Testis (tissue), 5 donors: ENCODE measurements at places on chromosomes 2 and 18. TPM values are rescaled to one million over a fixed set of nuclear protein-coding genes. Genes with fewer than 3 reads are reported as not detected.
A peak's percentile ranks its signal among the peaks of the same experiment; 100 is the strongest.

- H3K27ac ChIP-seq, result no peak overlapping the region
- H3K27me3 ChIP-seq, result no peaks in the 10 kb centered on the region
- no peak overlapping the region for H3K4me3 ChIP-seq
- DNase-seq, result no peak
These were observed 58.8 kb downstream of the APOB start for GRCh38 chr2:20985062-20985461.

Gene CCDC102B
- total RNA-seq, result 13.3 TPM

- no peaks in the 10 kb centered on the region for H3K27me3 ChIP-seq
- H3K4me1 ChIP-seq, result peaks cover 4% of the 10 kb centered on the region
- H3K4me3 ChIP-seq, result no peak overlapping the region
- no peaks in the 10 kb centered on the region for H3K36me3 ChIP-seq
- no peak overlapping the region for H3K27ac ChIP-seq
These were observed 98.4 kb downstream of the COLEC12 start for GRCh38 chr18:402129-402528.

DNA sequence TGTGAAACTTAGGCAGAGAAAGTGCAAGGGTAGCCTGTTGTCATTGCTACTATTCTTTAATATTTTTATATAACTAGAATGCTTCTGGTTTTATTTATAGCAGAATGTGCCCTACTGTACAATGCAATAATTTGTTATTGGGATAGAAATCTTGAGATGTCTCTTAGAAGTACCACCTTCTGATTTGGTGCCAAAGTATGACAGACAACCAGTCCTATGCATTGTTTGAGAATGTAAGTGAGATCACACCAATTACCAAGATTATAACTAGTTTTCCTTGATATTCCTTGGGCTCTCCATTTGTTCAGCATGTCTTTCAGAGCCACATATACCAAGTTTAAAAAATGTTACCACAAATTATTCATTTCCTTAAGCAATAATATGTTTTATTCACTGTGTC, 399.7 kb downstream of the CPS1 start:
- DNase-seq, result no peak
- no peak overlapping the region for H3K4me3 ChIP-seq
- no peaks in the 10 kb centered on the region for H3K27me3 ChIP-seq
- H3K27ac ChIP-seq, result no peak overlapping the region
- H3K36me3 ChIP-seq, result no peaks in the 10 kb centered on the region

DNA sequence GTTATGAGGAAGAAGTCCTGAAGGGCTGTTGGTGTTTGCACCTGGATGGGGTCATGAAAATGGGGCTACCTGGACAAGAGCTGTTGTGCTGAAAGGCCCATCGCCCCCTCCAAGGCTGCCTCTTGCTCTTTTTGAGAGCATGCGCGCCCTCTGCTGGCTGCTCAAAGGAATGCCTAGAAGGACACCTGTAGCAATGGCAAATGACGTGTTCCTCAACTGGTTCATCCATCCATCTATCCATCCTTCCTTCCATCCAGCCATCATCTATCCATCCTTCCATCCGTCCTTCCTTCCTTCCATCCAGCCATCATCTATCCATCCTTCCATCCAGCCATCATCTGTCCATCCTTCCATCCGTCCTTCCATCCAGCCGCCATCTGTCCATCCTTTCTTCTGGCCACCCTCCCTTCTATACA, 17.2 kb upstream of the RPL31 start:
- DNase-seq, result peak; percentile 89
- H3K27ac ChIP-seq, result no peak overlapping the region
- H3K4me1 ChIP-seq, result peaks cover 6% of the 10 kb centered on the region
- H3K36me3 ChIP-seq, result no peaks in the 10 kb centered on the region
- no peaks in the 10 kb centered on the region for H3K27me3 ChIP-seq
- H3K4me3 ChIP-seq, result no peak overlapping the region

Gene TEKT4
- total RNA-seq, result 11.5 TPM

Gene ALKAL2
- 46.9 TPM for total RNA-seq

Gene ANKRD29
- total RNA-seq, result 17.5 TPM

DNA sequence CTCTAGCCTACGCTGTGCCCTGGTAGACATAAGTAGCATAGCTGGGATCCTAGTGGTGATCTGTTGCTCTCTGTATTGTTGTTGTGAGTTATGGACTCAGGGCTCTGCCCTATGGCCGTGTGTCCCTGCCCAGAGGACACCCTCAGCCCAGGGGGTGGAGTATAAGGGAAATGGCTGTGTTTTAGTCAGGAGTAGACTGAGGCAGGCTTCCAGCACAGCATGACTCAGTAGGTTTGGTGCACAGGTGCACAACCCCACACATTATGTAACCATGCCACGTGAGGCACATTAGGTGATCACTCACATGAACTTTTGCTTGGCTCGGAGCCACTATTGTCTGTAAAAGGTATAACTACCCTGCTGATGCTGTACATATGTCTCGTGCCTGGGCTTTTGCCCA, 59.9 kb upstream of the PEX13 start:
- H3K27me3 ChIP-seq, result no peaks in the 10 kb centered on the region
- no peak for DNase-seq

- H3K4me1 ChIP-seq, result no peaks in the 10 kb centered on the region
- no peak overlapping the region for H3K4me3 ChIP-seq
- DNase-seq, result no peak
- H3K27ac ChIP-seq, result no peak overlapping the region
These were observed 41.3 kb downstream of the ESCO1 start for GRCh38 chr18:21559195-21559594.

DNA sequence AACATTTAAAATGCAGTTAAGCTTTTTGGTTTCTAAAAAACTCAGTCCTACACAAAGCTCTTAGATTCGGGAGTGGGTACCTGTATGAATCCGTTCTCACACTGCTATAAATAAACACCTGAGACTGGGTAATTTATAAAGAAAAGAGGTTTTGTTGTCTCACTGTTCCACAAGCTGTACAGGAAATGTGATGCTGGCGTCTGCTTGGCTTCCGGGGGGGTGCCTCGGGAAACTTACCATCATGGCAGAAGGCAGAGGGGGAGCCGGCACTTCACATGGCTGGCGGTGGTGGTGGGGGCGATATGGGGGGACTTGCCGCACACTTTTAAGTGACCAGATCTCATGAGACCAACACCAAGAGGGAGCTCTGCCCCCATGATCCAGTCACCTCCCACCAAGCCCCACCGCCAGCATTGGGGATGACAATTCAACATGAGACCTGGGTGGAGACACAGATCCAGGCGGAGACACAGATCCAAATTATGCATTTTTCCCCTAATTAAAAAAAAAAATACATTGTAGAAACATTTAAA, 222.5 kb downstream of the GBX2 start:
- no peaks in the 10 kb centered on the region for H3K4me1 ChIP-seq
- no peak overlapping the region for H3K4me3 ChIP-seq
- no peak for DNase-seq
- H3K36me3 ChIP-seq, result no peaks in the 10 kb centered on the region
- H3K27ac ChIP-seq, result no peak overlapping the region

GRCh38 chr2:141923657-141924056, 207.2 kb downstream of the LRP1B start:
- H3K4me3 ChIP-seq, result no peak overlapping the region
- no peaks in the 10 kb centered on the region for H3K27me3 ChIP-seq
- no peak overlapping the region for H3K27ac ChIP-seq
- H3K36me3 ChIP-seq, result no peaks in the 10 kb centered on the region
- DNase-seq, result no peak
- no peaks in the 10 kb centered on the region for H3K4me1 ChIP-seq

Gene SLC8A1
- total RNA-seq, result 1.4 TPM

GRCh38 chr2:100482741-100483140, 12.5 kb downstream of the NMS start:
- no peak overlapping the region for H3K4me3 ChIP-seq
- DNase-seq, result no peak
- no peaks in the 10 kb centered on the region for H3K36me3 ChIP-seq
- no peaks in the 10 kb centered on the region for H3K4me1 ChIP-seq
- no peaks in the 10 kb centered on the region for H3K27me3 ChIP-seq

DNA sequence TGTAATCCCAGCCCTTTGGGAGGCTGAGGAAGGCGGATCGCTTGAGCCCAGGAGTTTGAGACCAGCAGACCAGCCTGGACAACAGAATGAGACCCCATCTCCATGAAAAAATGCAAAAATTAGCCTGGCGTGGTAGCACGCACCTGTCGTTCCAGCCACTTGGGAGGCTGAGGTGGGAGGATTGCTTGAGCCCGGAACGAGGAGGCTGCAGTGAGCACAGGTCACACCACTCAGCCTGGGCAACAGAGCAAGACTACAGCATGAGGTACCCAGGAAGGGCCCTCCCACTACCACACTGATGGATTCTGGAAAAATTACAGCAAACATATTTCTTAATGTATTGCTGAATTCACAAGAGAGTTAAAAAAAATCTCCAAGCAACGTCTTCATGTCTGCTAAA, 56.3 kb upstream of the HPCAL1 start:
- no peaks in the 10 kb centered on the region for H3K36me3 ChIP-seq
- H3K27ac ChIP-seq, result no peak overlapping the region
- no peak for DNase-seq
- H3K27me3 ChIP-seq, result no peaks in the 10 kb centered on the region
- H3K4me3 ChIP-seq, result no peak overlapping the region
- no peaks in the 10 kb centered on the region for H3K4me1 ChIP-seq

- H3K27me3 ChIP-seq, result no peaks in the 10 kb centered on the region
- no peak overlapping the region for H3K4me3 ChIP-seq
These were observed 122.8 kb downstream of the TMEM200C start for GRCh38 chr18:5772306-5773105.

Gene ACADL
- total RNA-seq, result 18.1 TPM

GRCh38 chr2:120437604-120438000, 91.7 kb downstream of the INHBB start:
- H3K27me3 ChIP-seq, result no peaks in the 10 kb centered on the region
- no peaks in the 10 kb centered on the region for H3K36me3 ChIP-seq
- no peak overlapping the region for H3K4me3 ChIP-seq
- no peak for DNase-seq
- no peak overlapping the region for H3K27ac ChIP-seq

DNA sequence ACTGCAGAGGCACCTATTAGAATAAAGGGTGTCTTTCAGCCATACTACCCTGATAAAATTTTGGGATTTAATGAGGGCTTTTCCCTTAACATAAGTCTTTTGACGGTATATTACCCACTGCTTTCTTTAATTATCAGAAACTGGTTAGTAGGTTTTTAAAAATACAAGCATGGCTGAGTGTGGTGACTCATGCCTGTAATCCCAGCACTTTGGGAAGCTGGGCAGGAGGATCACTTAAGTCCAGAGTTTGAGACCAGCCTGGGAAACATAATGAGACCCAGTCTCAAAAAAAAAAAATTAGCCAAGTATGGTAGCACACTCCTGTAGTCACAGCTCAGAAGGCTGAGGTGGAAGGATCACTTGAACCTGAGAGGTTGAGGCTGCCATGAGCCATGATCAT, 16.1 kb downstream of the CPSF3 start:
- H3K4me3 ChIP-seq, result no peak overlapping the region
- DNase-seq, result no peak
- H3K36me3 ChIP-seq, result peaks cover 3% of the 10 kb centered on the region

GRCh38 chr2:19003554-19003953, 354.9 kb downstream of the OSR1 start:
- H3K27ac ChIP-seq, result no peak overlapping the region
- no peaks in the 10 kb centered on the region for H3K36me3 ChIP-seq
- H3K27me3 ChIP-seq, result no peaks in the 10 kb centered on the region
- H3K4me3 ChIP-seq, result no peak overlapping the region
- DNase-seq, result no peak

GRCh38 chr18:70430501-70431173, 141.8 kb downstream of the SOCS6 start:
- H3K4me3 ChIP-seq, result peak overlapping the region; percentile 53
- H3K4me1 ChIP-seq, result no peaks in the 10 kb centered on the region
- H3K36me3 ChIP-seq, result no peaks in the 10 kb centered on the region
- H3K27ac ChIP-seq, result no peak overlapping the region
- no peak for DNase-seq
- no peaks in the 10 kb centered on the region for H3K27me3 ChIP-seq

DNA sequence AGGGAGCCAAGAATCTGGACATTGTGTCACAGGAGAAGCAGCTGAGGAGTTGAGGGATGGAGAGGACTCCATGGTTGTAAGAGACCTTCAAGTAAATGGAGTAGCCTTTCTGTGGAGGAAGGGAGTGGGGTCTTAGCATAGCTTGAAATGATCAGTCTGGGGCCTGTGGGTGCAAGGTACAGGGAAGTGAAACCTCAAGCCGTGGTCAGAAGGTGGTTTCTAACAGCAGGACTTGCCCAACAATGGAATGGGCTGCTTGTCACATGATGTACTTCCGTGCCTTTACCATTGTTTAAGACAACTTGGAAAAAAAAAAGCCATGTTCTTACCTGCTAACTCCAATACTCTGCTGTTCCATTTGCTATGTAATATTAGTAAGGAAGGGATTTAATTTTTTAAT, 140.7 kb downstream of the LDLRAD4 start:
- no peak overlapping the region for H3K27ac ChIP-seq
- H3K27me3 ChIP-seq, result no peaks in the 10 kb centered on the region
- no peak overlapping the region for H3K4me3 ChIP-seq
- no peaks in the 10 kb centered on the region for H3K4me1 ChIP-seq
- no peak for DNase-seq
- no peaks in the 10 kb centered on the region for H3K36me3 ChIP-seq

GRCh38 chr18:77110400-77110799, 22.2 kb downstream of the MBP start:
- no peak overlapping the region for H3K4me3 ChIP-seq
- DNase-seq, result no peak
- no peaks in the 10 kb centered on the region for H3K27me3 ChIP-seq

DNA sequence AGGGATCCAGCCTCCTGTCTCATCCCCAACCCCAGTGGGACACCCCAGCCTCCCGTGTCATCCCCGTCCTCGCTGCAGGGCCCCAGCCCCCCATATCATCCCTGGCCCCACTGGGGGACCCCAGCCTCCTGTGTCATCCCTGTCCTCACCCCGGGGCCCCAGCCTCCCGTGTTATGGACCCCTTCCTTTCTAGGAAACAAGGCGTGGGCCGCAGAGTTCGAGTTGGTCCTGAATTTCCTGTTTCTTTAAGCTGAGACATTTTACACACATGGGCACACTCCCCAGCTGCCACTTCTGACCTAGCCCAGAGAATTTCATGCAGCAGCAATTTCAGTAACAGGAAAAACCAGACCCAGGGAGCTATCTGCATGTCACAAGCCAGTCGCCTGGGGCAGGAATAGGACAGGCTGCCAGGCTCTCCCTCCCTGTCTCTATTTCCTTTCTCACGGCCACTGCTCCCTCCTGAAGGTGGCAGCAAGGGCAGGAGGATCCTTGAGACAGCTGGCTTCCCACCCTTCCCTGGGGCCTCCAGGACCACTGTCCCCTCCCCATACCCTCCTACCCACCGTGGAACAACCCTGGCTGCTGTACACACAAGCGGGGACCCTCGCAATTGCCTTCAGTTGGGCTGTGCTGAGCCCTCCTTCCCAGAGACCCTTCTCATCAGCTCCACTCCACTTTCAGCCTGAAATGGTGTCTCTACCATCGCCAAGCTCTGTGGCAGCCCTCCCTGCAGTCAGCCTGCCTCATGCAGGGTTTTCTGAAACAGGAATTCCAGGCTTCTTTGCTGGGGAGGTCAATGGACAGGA, 141.9 kb upstream of the ID2 start:
- no peaks in the 10 kb centered on the region for H3K36me3 ChIP-seq
- no peak overlapping the region for H3K27ac ChIP-seq
- H3K27me3 ChIP-seq, result no peaks in the 10 kb centered on the region
- DNase-seq, result no peak
- H3K4me1 ChIP-seq, result peaks cover 10% of the 10 kb centered on the region
